Germinal center (tissue), 1 donor: ENCODE measurements at places on chromosomes 1 and 21.

DNA sequence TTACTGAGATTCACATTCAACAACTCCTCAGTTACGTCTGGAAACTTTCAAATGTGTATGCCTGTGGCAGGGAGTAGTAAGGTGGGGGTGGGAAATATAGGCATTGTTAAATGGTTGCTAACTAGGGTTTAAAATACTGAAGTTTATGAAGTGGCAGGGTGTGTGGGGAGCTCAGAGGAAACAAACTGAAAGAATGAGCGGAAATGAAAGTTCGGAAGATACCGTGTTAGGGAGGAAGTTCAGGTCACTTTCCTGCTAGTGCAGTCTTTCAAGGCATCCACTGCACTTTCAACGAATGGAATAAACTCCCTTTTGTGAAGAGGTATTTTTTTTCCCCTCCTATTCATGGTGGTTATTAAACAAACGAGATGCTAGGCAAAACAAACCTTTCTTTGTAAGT is 19.7 kb downstream of the SYNJ1 start:
- no peak for DNase-seq

- DNase-seq: peak; percentile 49
Observed at GRCh38 chr1:226711976-226712741, 26.9 kb downstream of the ITPKB start.

- DNase-seq: peak; percentile 51
Observed at GRCh38 chr21:33374450-33375096, 28.6 kb upstream of the IFNGR2 start.

- DNase-seq: no peak
Observed at GRCh38 chr21:42929969-42930368, 4.5 kb upstream of the ERVH48-1 start.

- DNase-seq: no peak
Observed at GRCh38 chr1:245310571-245311531, 156.1 kb downstream of the KIF26B start.

- no peak for DNase-seq
Observed at GRCh38 chr1:231421546-231421970, 529 bp downstream of the EGLN1 start.

- no peak for DNase-seq
Observed at GRCh38 chr1:32684167-32684811, 18.3 kb downstream of the SYNC start.

GRCh38 chr1:54490361-54491248 is 57.4 kb upstream of the ACOT11 start:
- no peak for DNase-seq

- DNase-seq: no peak
Observed at GRCh38 chr1:36076979-36077573, 6.8 kb upstream of the TEKT2 start.

DNA sequence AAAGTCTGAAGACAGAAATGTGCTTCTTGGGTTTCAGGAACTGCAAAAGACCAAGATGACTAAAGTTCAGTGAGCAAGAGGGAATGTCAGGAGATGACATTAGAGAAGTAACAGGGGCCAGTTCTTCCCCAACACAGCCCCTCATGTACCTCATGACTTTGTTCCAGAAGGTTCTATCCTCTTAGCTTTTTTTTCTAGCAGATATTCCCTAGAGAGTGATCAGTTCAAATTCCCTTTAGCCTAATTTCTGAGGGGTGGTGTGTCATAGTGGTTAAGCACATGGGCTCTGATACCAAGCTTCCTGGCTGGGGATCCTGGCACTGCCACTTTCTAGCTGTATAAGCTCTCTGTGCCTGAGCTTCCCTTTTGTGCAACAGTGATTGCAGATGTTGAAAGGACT is 108.0 kb downstream of the LBR start:
- no peak for DNase-seq

- no peak for DNase-seq
Observed at GRCh38 chr1:89953131-89953626, 41.7 kb upstream of the ZNF326 start.

GRCh38 chr1:85584923-85585322 is 4.4 kb downstream of the CCN1 start:
- no peak for DNase-seq

GRCh38 chr1:204782118-204782700 is 88.5 kb upstream of the NFASC start:
- DNase-seq: no peak
